ENCODE measurements at places on chromosomes 2 and 18.

GRCh38 chr2:85594715-85595300 lies 737 bp upstream of the RNF181 start:
- no peak for DNase-seq

DNA sequence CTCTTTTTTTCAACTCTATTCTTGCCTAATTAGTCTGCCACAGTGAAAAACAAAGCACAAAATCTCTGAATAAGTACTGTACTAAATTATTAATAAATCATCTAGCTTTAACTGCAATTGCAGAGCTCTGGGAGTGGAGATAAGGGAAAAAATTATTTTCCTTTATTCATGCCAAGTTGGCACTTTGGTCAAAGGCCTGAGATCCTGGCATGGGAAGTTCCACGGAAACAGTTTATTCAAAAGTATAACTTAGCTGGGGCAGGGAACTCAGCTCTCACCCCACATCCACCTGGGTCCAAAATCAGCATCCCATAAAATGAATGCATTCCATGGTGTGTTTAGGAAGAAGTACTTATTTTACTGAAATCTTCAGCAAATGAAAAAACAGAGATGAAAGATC lies 185.2 kb upstream of the APCDD1 start:
- no peak for DNase-seq

- DNase-seq, result peak; percentile 50
These were observed 194.9 kb upstream of the HAAO start for GRCh38 chr2:42987112-42987922.

GRCh38 chr2:231479455-231479854 lies 15.2 kb upstream of the NCL start:
- no peak for DNase-seq

- no peak for DNase-seq
These were observed 93.6 kb upstream of the CBLN2 start for GRCh38 chr18:72637721-72638120.

DNA sequence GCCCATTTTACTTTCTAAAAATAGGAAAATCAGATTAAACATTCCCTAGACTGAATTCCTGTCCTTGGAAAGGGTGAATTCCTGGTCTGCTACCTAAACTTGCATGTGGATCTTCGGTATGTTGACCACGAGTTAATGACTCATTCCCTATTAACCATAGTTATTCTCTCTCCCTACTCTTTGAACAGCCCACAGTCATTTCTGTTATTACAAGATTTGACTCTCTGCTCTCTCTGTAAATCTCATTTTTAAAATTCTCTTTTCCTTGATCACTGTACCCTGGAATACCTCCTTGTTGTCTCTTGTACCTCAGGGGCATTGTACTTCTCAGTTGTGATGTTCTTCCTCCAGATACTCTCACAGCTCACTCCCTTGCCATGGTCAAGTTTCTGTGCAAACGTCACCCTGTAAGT lies 92.0 kb upstream of the GULP1 start:
- peak; percentile 24 for DNase-seq

DNA sequence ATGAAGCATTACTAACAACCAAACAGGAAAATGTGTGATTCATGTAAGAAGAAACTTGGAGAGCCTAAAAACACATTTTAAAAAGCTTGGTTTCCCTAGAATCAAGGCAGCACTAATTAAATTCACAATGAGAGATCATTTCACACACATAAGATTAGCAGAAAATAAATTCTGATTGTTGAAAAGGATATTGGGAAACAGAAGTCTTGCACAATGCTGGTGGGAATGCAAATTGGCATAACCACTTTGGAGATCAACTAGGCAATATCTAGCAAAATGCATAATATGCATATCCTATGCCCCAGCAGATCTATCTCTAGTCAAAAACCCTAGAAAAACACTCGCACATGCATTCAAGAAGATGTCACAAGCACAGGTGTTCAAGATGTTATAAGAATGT lies 75.3 kb upstream of the SIX3 start:
- DNase-seq, result no peak

DNA sequence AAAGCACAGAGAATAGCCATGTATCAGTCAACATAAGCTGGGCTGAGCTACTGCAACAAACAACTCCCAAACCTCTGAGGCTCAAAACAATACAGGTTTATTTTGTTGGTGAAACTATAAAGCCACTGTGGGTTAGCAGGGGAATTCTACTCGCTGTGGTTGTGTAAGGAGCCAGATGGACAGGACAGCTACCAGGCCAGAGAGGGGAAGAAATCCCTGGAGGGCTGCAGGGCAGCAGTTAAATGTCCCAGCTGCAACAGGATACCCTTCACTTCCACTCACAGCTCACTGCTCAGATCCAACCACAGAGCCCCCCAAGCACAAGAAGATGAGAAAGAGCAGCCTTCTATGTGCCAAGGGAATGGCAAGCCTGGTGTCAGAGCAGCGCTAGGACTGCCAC lies 245.9 kb upstream of the RAB6C start:
- no peak for DNase-seq

- no peak for DNase-seq
These were observed 57.1 kb downstream of the RAPGEF4 start for GRCh38 chr2:172792711-172793110.

DNA sequence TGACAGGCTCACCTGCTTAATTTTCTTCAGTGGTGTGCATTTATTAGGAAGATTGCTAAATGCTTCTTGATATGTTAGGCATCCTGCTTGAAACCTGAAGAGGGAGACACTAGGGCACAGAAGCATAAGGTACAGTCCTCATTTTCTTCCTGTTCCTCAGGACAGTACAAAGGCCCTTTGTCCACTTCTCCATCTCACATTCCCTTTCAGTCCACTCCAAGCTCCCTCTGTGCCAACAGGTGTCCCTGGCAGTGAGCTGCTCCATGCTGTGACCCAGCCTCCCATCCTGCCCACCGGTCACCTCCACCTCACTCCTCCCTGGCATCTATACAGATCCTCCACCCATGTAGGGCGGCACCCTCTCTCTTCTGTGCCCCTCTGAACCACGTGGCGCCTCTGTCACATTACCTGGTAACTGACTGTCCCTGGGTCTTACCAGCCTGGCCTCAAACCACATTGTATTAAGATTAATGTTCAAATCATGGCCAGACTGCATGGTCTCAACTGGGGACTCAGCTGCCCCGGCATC lies 162.8 kb downstream of the VAPA start:
- no peak for DNase-seq

DNA sequence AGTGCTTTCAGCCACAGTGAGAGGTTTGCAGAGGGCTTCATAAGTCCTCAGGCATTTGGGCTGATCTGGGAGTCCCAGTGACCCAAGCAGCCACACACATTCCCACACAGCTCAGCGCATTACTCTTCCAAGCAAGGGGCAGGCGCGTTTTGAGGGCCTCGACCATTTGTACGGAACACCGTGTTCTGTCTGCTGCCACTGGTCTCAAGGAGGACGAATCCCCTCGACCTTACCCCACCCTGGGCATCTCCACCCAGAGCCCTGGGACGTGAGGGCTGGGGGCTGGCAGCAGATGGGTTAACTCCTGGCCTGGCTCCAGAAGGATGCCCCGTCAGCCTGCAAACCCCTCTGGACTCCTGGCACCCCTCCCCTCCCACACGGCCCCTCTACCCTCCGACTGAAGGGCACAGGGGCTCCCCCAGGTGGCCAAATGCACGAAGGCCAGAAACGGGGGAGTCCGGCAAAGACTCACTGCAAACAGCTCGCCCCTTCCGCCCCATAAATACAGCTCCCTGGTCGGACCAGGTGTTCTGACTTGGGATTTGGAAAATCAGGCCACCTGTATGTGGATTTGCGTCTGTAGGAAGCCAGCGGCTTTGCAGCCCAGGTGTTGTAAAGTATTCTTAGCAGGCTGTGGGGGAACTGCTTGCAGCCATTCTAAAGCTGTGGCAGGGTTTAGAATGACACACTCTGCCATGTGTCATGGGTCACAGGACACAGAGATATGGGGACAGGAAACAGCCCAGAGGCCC lies 33.6 kb upstream of the PTMA start:
- peak; percentile 50 for DNase-seq

GRCh38 chr18:2948038-2948437 lies 64.9 kb downstream of the LPIN2 start:
- no peak for DNase-seq

DNA sequence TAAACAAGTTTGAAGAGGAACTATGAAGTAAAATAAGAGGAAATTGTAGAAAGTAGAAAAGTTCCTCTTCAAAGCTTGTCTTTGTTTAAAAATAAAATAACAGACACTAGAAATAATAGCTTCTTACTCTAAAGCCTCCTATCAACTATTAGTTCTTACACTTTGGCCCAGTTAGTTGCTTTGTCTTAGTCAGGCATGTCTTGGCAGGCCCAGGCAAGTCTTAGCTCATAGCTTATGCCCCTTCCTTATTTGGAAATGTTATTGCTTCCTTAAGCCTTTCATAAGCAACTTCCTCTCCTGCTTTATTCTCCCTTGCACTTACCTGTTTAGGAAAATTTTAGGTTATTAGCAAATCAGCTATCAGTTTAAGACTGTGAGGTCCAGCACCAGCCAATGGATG lies 950.6 kb upstream of the LRATD1 start:
- no peak for DNase-seq

DNA sequence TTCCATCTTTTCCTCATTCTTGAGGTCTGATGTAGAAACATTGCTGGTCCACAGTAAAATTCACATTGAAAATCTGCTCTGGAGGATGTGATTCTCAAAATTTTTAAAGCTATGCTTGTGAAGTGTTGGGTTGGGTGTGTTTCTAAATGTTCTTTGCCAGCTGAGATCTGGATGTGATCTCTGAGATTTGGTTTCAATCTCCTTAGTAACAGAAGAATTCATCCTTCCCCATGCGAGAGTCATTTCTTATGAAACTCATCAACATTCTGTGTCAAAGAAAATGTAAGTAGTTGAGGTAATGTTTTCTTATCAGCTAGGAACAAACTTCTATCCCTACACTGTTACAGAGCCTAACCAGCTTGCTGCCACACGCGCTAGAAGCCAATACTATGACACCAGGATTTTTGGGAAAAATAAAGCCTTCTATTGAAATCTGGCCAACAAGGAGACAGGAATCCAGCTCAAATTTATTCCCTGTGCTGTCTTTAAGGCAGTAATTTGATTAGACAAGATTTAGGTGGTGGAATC lies 134.9 kb downstream of the PTH2R start:
- no peak for DNase-seq

GRCh38 chr2:1350111-1350510 lies 63.2 kb upstream of the TPO start:
- no peak for DNase-seq

DNA sequence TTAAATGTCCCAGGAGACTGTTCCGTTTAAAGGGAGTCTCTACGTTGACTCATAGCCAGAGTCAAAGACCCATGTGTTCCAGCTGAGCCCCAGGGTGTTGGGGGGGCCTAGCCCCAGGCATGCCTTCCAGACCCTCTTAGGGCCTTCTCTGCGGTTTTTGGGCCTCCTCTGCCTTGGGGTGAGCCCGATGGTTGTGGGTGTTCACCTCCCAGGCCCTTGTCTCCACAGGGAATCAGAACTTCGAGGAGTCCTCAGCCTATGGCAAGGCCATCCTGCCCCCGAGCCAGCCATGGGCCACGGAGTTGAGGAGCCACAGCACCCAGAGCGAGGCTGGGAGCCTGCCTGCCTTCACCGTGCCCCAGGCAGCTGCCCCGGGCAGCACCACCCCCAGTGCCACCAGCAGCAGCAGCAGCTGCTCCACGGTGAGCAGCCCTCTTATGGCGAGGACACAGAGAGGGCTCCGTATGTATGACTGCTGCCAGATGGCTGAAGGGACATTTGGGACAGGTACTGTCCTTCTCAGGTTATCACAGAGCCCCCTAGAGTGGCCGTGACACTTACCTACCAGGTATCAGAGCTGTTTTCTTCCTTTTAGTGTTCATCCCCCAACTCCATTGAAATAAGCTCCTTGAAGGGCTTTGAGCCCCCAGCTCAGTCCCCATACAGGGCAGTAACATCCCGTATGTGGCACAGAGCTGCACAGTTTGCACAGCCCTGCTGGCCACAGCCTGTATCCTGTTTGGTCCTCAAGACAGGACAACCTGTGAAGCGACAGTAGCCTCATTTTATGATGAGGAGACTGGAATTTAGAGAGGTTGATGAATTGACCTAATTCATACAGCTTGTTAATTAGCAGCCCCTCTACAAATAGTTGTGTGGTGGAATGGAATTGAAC lies 80.7 kb downstream of the EPAS1 start:
- DNase-seq, result no peak

DNA sequence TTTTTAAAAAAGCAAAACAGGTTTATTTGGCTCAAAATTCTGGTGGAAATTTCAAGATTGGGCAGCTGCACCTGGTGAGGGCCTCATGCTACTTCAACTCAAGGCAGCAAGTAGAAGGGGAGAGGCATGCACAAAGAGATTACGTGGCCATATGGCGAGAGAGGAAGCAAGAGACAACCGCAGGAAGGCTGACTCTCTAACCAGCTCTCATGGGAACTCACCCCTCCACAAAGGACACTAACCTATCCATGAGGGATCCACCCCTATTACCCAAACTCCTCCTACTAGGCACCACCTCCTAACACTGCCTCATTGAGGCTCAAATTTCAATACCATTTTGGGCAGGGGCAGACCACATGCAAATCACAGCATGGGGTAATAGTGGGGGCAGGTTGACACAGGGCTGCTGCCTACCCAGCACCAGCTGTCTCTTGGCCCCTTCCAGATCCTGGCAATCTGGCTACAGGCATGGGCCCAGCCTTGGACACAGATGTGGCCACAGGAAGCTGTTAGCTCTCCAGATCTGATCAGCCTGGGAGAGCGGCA lies 2.0 kb upstream of the CAPN10 start:
- no peak for DNase-seq

- no peak for DNase-seq
These were observed 103.7 kb upstream of the TAF1B start for GRCh38 chr2:9739531-9739964.

DNA sequence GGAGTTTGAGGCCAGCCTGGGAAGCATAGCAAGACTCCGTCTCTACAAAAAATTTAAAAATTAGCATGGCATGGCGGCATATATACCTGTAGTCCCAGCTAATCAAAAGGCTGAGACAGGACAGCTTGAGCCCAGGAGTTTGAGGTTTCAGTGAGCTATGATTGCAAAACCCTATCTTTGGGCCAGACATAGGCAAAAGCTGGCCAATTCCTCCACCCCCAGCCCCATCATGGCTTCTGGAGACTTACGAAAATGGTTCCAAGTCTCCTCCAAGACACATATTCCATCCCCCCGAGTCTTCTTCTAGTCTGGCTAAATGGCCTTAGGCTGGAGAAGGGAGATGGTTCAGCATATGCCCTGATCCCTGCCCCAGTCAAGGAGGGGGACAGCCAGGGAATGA lies 172.8 kb upstream of the HAAO start:
- DNase-seq, result no peak

DNA sequence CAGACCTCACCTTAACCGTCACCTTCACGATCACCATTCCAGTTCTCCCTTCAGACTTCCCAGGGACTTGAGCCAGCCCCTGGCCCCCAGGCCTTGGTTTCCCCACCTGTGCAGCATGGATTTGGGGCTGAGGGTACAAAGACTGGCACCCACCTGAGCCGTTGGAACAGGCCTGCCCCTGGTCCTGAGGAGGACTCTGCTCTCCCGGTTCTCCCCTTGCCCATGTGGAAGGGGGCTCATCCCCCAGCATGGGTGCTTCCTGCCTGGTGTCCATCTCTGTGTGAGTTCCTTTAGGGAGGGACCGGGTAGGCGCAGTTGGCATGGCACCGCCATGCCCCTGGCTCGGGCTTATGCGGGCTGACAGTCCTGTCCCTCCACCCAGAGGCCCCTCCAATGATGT lies 10.9 kb upstream of the GPR35 start:
- no peak for DNase-seq

GRCh38 chr2:75324141-75324540 lies 124.8 kb upstream of the TACR1 start:
- no peak for DNase-seq

GRCh38 chr2:95047629-95048510 lies 22.4 kb downstream of the MAL start:
- peak; percentile 51 for DNase-seq
